ENCODE measurements at places on chromosomes 2 and 18.

- no peak for DNase-seq
These were observed 32.3 kb downstream of the KLF7 start for GRCh38 chr2:207133458-207133819.

DNA sequence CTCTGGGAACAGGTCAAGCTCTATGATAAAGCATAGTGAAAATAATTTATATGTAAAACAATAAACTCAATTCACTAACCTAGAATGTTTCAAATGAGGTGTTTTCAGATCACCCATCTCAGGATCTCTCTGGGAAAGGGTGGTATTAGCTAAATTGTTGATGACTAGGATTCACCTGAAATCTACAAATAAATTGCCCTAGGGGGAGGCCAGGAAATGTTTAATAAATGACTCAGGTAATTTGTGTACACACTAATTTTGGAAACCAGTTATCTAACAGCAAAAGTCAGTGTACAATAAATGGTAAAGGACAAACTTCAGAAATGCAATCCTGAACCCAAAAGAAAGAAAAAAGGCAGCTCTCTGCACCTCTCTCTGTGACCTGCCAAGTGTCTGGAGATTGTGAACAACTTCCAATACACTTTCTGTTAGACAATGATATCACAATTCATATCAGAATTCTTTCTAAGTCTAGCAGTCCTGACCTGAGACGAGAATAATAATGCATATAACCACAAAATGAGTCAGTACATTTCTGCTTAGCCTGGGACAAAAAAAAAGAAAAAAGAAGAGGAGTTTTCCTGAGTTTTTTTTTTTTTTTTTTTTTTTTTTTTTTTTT is 760.0 kb downstream of the EPHA4 start:
- DNase-seq = no peak

DNA sequence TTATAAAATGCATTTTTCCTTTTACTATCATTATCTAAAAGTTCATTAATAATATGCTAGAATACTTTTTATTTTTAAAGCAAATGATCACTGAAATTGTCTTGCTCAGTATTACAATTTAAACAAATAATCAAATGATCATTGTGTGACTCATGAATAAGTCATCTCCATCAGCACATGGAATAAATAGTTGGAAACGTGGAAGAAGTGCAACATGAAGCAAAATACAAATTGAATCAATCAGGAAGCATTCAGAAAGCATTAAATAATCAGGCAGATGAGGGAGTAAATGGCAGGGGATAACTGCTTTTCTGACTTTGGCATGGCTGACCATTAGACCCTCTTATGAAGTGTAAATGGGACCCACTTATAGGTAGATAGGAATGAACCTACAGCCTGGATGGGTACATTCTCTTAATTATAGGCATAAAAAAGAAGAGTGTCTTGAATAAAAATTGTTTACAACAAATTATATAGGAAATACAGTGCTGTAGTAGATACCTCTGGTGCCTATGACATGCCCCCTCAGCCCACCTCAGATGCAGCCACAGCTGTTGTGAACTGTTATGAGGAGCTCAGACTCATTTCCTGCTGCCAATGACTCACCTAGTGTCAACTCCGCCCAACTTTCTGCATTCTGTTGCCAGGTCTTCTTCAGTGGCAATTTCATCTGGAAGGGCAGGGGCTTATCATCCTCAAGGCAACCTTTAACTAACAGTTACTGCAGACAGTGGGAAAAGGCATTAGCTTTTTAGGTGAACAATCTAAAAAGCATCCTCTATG is 936.0 kb downstream of the TRIB2 start:
- DNase-seq = no peak

DNA sequence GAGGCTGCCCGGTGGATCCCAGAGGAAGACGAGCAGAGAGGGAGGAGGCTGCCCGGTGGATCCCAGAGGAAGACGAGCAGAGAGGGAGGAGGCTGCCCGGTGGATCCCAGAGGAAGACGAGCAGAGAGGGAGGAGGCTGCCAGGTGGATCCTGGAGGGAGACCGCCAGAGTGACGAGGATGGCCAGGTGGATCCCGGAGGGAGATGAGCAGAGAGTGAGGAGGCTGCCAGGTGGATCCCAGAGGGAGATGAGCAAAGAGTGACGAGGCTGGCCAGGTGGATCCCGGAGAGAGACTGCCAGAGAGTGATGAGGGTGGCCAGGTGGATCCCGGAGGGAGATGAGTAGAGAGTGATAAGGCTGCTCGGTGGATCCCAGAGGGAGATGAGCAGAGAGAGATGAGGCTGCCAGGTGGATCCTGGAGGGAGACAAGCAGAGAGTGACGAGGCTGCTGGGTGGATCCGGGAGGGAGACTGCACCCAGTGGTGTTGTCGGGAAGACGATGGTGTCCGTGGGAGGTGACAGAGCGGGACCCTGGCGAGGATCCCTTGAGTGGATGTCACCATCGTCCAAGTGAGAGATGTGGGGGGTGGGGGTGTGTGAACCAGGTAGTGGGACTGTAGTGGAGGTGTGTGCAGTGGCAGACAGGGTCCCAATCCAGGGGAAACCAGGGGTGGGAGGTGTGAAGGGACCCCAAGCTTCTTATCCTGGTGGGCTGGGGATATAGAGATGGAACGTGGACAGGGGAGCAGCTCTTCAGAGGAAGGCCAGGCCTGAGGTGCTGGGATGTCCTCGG is 22.3 kb downstream of the DCDC2C start:
- DNase-seq = no peak

DNA sequence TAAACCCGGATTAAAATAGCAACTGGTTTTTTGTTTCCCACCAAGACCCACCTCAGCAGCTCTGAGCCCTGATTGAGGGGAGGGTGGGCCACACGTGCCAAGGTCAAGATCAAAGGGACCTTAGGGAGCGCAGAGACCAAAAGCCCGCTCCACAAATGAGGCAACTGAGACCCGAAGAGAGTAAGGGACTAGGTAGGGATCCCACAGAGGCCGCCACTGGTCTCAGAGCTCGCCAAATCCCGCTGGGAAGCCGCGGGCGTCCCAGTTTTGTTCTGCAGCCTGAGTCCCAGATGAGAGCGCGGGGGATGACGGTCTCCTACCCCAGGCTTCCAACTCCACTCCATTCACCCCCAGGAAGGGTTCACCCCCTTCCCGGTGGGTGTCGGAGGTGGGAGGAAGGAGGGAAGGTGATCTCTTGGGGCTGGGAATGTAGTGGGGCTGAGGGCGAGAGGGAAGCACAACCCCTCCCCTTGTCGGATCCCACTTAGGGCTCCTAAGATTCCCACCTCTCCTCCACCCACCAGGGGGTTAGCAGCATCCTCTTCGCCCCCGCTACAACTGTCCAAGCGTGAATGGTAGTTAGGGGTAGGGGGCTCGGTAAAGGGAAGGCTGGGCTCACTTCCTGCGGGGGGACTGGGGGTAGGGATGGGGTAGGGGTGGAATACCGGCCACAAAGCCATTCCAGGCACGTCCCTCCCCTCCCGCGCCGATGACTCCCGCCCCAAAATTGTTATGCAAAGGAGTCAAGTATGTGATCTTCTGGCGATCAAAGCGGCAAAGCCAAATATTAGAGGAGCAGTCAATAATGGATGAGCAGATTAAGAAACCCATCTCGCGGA is 7.3 kb upstream of the EN1 start:
- no peak for DNase-seq

DNA sequence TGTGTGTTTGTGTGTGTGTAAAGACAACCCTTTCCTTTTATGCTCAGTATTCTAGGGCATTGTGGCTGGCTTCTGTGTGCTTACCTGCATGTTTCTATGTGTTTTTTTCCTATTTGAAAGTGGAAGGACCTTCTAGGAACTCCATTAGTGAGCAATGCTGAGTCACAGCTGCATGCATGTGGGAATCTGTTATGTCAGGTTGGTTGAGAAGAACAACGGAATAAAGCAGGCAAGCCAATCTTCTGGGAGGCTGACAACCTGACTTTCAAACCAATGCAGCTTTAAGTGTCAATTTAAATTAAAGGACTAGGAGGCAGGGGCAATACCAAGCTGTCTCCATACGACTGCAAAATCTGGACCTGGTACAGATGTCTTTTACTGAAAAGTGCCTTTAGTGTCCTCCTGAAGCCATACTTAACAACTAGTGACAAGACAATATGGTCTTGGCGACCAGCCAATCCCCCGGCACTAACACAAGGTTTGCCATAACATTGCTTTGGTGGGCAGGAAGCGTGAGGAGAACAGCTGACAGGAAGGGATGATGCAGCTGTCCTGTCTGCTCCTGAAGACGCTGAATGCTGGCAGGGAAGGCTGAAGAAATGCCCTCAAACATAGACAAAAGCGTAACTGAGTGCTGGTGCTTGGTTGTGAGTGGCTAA is 514.7 kb upstream of the CDH7 start:
- DNase-seq = no peak

- no peak for DNase-seq
These were observed 20.0 kb downstream of the WDFY1 start for GRCh38 chr2:223925106-223925505.

DNA sequence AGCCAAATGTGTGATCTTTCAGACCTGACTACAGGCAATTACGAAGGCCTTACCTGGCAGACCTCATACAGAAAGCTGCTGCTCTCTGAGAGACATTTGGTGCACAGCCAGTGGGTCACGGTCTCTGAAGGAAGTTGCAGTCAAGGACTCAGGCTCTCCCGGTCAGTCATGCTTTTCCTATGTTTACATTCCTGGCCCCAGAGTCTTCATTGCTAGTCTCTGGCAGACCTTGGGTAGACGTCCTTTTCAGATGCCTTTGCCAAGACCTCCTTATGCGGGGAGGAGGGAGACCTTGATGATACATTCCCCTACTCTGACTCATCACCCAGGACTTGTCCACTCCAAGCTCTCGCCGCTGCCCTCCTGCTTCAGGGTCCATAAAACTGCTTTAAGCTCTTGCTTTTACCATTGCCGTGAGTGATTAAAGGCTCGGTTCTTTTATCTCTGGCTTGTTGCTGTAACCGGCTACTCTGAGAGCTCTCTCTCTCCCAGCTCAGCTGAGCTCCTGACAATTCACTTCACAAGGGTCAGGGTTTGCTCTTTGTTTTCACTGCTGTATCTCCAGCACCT is 62.0 kb upstream of the SLC35F5 start:
- DNase-seq = no peak

- no peak for DNase-seq
These were observed 33.2 kb upstream of the AGAP1 start for GRCh38 chr2:235460548-235461047.

DNA sequence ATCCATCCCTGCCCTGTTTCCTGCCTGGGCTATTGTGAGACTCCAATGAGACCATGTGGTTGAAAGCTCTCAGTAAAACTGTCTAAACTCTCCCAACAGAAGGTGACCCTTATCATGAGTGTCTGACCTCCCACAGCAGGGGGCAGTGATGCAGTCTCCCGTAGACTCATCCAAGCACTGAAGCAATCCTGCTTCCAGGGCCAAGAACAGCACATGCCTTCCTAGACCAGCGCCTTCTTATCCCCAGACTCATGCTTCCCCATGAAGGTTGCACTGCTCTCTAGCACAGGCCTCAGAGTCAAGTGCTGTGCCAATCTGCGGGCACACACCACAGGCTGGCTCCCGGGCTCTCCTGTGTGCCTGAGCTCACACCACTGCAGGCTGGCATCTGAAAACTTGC is 112.3 kb downstream of the TNS1 start:
- no peak for DNase-seq

GRCh38 chr2:99827296-99827999 is 314.9 kb downstream of the AFF3 start:
- DNase-seq = no peak

- no peak for DNase-seq
These were observed 6.5 kb downstream of the TMEM17 start for GRCh38 chr2:62499430-62500060.

DNA sequence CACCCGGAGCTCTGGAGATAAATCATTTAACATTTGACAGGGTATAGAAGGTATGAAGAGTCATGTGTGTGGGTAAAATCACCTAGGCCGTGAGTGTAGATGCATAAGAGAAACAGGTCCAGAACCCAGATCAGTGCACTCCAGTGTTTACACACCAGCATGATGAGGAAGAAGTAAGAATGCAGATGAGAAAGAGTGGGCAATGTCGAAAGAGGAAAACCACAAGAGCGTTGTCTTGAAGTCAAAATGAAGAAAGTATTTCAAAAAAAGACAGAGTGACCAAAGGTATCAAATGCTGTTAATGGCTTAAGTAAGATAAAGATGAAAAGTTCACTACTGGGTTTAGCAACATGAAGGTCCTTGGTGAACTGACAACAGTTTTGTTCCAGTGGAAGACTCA is 32.0 kb upstream of the PLB1 start:
- DNase-seq = no peak

- no peak for DNase-seq
These were observed 28.4 kb upstream of the DYNC2LI1 start for GRCh38 chr2:43745457-43745856.

- no peak for DNase-seq
These were observed 86.4 kb downstream of the NCOA1 start for GRCh38 chr2:24577481-24577880.

GRCh38 chr2:63875559-63876245 is 34.0 kb downstream of the UGP2 start:
- no peak for DNase-seq

- DNase-seq = no peak
These were observed 13.7 kb upstream of the PRELID3A start for GRCh38 chr18:12393998-12394397.

DNA sequence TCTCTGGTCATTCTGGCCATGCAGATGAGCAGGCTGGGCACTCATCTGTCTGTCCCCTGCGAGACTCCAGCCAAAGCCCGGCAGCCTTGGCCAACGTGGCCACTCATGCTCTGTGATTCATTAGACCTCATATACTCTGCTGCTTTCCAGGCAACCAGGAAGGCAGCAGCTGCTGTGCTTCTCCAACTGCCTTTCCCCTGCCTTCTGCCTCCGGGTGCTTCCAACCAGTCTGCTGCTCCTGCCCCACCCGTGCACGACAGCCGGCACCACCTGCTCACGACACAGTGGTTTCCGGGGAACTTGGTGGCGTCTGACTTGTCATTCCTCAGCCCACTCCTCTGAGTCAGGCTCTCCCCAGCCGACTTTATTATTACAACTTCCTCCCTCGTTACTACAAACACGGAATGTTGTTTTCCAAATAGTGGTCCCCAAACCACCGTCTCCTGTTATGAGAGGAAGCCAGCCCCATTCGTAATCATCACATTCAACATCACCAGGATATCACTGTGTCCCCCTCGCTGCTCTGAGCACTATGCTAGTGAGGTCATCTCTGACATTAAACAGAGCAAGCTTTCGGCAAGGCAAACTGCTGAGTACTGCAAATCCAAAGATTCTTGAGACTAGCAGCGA is 392.4 kb downstream of the ALK start:
- DNase-seq = no peak

Data from T-helper 9 cell (primary cell).